Suprapubic skin (tissue), 4 donors: ENCODE measurements at places on chromosomes 6 and 20. TPM values are rescaled to one million over a fixed set of nuclear protein-coding genes. Genes with fewer than 3 reads are reported as not detected.

- DNase-seq, result no peak
These were observed 37.3 kb upstream of the AHI1 start for GRCh38 chr6:135534773-135535380.

- DNase-seq, result no peak
These were observed 18.0 kb upstream of the BRPF3 start for GRCh38 chr6:36178544-36178943.

DNA sequence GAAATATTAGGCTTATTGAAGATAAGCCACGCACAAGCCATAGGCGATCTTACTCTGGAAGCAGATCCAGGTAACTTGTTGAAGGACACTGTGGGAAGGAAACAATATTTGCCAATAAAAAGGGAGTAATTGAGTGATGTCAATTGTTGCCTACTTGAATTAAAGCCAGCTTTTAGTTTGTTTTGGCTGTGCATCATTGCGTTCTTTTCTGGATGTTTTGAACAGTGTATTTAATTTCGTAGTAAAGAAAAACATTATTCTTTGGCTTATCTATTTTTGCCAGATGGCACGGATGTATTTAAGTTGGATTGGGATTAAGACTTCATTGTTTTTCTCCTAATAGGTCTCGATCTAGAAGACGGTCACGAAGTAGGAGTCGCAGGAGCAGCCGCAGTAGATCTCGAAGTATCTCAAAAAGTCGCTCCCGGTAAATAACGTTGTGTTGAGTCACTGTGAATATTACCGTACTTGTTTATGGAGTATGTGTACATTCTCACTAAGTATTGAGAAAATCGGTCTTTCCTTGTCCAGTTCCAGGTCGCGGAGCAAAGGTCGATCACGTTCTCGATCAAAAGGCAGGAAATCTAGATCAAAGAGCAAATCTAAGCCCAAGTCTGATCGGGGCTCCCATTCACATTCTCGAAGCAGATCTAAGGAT, 2.6 kb downstream of the SRSF6 start:
- peak; percentile 31 for DNase-seq

GRCh38 chr6:41976794-41977484, 35.3 kb upstream of the CCND3 start:
- no peak for DNase-seq

DNA sequence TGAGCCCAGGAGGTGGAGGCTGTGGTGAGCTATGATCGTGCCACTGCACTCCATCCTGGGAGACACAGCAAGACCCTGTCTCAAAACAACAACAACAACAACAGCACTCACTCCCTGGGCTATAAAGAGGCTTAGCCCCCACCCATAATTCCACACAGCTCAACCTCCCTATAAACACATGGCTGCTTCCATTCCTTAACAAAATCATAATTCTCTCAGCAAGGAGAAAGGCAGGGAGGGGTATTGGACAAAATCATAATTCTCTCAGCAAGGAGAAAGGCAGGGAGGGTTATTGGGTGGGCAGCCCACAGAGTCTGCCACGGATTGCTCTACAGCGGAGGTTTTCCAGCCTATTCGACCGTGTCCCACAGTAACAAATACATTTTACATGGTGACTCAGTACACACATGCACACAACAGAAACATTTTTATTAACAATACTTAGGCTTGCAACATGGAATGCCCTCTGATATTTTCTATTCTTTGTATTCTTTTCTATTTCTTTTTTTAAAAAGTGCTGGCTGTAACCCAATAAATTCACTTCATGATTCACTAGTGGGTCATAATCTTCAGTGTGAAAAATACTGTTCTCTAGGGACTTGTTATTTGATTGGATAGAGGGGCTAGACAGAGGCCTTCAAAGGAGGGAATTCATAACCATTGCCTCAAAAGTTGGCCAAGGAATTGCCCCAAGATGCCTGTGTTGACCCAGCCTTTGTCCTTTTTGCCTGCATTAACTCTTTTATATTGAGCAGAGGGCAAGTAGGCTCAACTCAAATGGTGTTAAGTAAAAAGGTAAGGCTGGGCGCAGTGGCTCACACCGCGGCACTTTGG, 50.6 kb upstream of the ZMYND8 start:
- DNase-seq, result no peak

DNA sequence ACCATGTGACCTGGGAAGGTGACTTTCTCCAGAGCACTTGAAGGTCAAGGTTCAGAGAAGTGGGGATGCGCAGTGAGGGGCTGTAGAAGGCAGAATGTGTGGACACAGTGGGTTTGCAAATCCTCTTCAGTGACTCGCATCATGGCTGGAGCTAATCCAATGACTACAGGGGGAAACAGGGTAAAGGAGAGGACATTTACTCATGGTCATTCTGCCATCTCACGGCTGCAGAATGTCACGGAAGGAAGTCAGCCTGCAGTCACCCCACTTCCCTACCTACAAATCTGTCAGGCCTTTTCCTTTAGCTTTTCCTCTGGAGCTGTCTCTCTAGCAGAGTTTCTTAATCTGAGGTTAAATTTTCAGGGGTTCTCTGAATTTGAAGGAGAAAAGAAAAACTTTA, 337.6 kb downstream of the CDC5L start:
- DNase-seq, result no peak

POU5F1 gene
- 13.0 TPM for total RNA-seq

TCEA2 gene
- total RNA-seq, result 8.6 TPM

ZFP57 gene
- not detected for total RNA-seq

SRSF3 gene
- total RNA-seq, result 171 TPM

CSE1L gene
- total RNA-seq, result 47.0 TPM
